ENCODE measurements at places on chromosomes 13 and 19.

DNA sequence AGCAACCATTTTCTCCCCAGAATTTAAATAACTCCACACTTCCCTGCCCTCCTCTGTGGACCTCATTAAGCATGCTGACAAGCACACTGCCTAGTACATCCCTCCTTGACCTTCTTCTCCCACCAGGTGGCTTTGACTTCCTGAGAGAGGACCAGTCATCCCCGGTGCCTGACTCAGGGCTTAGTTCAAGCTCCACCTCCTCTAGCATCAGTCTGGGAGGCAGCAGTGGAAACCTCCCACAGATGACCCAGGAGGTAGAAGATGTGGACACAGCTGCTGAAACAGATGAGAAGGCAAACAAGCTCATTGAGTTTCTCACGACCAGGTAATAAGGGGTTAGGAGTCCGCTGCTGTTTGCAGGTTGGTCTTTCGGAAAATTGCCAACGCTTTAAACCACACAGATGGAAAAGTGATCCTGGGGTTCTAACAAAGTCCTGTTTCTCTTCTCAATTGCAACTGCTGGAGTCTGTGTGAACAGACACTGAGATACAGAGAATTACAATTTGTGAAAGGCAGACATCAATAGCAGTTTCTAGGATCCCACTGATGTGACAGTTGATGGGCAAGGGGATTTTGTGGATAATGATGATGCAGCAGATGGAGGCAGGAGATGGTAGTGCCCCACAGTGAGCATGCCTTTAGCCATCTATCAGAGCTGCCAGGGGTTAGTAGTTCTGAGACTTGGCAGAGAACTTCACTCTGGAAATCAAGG is 86.7 kb downstream of the ZAR1L start:
- peak; percentile 13 for DNase-seq

GRCh38 chr13:47869776-47870175 is 131.3 kb downstream of the SUCLA2 start:
- DNase-seq = no peak

- no peak for DNase-seq
These were observed 23.5 kb upstream of the LAIR1 start for GRCh38 chr19:54387991-54388801.

DNA sequence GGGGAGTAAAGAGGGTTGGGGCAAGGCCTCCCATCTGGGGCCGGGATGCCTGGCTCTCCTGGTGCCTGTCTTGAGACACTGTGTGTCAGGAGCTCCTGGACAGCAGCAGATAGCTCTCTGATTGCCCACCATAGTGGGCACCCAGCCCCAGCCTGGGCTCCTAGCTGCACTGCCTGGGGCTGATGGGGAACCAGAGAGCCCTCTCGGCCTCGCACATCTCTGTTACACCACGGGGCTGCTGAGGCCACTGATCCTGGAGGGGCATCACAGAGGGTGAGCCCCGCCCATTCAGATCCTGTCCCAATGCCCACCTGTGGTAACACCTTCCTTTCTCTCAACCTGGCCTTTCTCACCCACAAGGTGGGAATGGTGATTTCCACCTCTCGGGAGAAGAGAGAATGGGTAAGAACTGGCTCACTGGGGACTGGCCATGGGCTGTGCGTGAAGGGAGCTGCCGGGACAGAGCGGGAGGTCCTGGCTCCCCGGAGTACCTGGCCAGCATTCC is 135.9 kb downstream of the URI1 start:
- DNase-seq = no peak

DNA sequence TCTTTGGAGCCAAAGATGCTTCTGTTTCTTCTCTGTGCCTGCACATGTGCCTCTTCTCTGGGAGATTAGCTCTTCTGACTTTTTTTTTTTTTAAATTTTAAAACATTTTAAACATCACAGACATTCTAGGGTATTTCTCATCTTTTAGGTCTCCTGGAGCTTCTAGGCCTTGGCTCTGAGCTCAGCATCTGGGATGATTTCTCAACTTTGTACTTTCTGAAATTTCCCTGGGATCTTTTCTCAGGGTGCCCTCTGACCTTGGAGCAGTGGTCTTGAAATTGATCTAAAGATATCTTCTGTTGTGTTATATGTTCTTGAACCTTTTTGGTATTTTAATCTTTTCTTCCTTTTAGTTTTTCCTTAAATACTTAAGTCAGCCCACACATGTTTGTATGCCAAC is 6.2 kb downstream of the WASF3 start:
- DNase-seq = no peak

GRCh38 chr13:44032802-44033201 is 153.1 kb downstream of the LACC1 start:
- DNase-seq = no peak

- no peak for DNase-seq
These were observed at the start of gene FCER2 for GRCh38 chr19:7701654-7702457. Gene FCER2 (minus strand): TSS chr19:7702131. CDS start chr19:7699760, 2,371 bp downstream.

GRCh38 chr13:62997696-62998095 is 1582.0 kb upstream of the PCDH20 start:
- no peak for DNase-seq

DNA sequence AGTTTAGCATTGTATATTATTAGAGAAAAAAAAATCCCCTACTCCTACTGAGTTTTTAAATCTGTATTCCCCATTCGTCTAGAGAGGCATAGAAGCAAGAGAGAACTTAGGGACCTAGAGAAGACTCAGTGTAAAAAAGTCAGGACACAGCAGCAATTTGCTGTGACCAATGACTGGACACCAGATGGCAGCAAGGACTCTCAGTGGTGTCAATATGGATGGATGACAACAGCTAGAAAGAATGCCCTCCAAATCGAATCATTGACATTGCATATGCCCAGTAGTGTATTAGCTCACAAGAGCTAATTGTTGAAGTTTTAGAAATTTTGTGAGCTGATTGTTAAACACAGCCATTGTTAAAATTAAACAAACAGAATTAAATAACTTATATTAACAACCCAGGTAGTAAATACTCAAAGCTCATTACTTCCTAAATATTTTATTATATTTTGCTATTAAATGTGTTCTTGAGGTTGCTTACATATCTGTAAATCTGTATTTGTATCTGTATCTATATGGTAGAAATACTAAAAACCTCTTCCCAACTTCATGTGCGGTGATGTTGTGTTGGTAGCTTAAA is 43.9 kb downstream of the SIAH3 start:
- DNase-seq = peak; percentile 52

- peak; percentile 11 for DNase-seq
These were observed 278.4 kb upstream of the DACH1 start for GRCh38 chr13:72145383-72145782.
